ENCODE measurements at places on chromosomes 2 and 18.

DNA sequence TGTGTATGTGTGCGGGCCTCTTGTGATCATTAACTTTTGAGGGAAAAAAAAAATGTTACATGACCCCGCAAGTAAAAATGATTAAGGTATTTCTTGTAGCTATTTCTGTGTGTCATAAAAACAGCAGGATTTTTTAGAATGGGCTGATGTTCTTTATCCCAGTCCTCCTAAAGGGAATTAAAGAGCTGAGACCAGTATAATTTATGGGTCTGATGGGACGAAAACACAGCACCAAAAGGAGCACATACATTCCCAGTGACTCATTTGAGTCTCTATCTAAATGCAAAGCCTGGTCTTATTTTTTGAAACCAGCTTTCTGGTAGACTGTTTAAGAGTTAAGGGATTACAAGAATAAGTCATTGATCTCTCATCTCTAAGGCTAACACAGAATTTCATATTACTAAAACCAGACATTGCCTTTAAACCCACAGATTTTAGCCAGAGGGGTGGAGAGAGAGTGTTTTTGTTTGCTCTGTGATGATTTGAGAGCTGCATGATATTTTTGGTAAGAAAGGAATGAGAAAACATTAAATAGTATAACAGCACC is 342.3 kb upstream of the EPHA4 start:
- DNase-seq: no peak

- DNase-seq: no peak
Measured at GRCh38 chr2:98512699-98513098, 68.0 kb downstream of the INPP4A start.

DNA sequence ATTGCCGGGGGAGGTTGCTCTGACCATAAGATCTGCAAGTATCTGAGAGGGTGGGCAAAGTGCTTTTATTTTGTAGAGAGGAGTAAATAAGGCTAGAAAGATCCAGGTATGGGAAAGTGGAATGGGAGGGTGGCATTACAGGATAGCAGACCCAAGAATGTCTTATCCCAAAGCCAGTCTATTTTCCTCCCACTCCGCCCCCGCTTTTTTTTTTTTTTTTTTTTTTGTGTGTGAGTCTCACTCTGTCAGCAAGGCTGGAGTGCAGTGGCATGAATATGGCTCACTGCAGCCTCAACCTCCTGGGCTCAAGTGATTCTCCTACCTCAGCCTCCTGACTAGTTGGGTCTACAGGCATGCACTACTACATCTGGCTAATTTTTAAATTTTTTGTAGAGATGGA is 31.5 kb downstream of the ARID5A start:
- DNase-seq: no peak

DNA sequence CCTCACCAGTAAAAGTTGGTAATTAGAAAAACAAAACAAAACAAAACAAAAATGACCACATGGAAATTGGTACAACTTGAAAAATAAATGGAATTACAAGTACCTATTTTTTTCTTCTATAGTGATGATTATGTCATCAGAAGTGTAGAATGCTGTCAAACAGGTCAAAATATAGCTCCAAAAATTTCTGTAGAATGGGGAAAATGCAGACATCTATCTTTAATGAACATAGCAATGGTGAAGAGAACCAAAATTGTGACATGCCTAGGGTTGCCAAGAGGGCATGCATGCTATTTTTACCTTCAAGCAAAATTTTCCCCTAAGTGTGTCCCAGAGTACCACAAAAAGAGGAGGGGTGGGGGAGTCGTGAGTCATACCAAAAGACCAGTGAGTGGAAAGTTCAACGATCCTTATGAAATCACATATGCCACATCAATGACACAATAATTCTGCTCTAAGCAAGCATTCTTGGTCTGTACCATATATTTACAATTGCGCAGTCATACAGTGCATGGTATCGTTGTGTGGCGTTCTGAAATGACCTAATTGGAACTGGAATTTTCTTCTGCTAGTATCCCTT is 1436.4 kb downstream of the SUCLG1 start:
- no peak for DNase-seq

DNA sequence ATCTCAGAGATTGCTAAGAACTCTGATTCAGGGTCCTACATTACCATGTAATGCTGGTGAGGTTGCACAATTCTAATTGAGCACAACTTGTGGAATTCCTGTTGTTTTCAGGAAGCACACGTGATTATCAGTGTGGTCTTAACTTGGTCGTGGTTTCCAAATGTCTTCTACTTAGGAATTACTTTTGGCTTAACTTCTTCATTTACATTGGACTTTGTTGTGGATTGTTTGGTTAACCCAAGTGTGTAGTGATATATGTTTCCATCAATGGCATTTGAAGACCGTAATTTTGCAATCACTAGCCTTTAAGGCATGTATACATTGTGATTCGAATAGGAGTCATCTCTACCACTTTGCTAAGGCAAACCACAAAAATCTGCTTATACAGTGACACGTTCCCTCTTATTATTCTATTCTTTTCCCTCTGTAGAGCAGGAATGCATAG is 373.3 kb downstream of the IRS1 start:
- no peak for DNase-seq

GRCh38 chr2:196980001-196980400 is 53.5 kb upstream of the PGAP1 start:
- DNase-seq: no peak

DNA sequence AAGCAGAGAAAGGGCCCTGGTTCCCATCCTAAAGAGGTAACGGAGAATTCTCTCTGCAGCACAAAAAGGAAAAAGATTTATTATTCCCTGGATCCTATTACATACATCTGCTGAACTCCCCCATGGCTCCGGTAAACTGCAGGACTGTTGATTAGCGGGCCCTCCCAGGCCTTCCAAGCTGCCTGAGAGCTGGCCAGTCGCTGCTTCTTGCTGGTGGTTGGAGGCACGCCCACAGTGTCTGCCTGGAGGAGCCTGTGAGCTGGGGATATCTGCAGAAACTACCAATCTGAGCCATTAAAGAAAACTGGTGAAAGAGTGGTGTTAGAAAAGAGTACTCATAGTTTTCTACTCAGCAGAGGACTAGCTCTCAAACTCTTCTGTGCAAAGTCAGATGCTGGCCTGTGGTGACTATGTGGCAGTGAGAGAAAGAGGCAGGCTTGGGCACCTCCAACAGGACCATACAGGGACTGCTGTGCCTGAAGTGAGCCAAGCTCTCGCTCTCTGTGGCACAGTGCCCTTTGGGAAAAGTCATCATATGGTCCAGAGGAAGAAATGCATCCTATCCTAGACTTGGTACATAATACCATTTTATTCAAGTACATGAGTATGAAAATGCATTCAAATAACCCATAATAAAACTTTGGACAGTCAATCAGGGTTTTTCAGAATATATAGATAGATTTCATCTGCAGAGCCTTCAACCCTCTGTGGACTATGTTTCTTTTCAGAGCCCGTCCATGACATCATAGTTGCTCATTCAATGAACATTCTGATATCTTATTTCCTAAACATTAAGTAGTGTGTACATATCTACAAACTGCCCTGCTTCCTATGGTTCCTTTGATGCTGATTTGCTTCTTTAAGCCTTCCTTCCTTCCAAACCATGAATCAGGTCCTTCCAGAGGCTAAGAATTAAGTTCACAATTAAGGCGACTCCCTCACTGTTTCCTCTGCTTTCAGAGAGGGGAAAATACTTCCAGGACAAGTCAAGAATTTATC is 242.0 kb upstream of the LYPD1 start:
- no peak for DNase-seq

DNA sequence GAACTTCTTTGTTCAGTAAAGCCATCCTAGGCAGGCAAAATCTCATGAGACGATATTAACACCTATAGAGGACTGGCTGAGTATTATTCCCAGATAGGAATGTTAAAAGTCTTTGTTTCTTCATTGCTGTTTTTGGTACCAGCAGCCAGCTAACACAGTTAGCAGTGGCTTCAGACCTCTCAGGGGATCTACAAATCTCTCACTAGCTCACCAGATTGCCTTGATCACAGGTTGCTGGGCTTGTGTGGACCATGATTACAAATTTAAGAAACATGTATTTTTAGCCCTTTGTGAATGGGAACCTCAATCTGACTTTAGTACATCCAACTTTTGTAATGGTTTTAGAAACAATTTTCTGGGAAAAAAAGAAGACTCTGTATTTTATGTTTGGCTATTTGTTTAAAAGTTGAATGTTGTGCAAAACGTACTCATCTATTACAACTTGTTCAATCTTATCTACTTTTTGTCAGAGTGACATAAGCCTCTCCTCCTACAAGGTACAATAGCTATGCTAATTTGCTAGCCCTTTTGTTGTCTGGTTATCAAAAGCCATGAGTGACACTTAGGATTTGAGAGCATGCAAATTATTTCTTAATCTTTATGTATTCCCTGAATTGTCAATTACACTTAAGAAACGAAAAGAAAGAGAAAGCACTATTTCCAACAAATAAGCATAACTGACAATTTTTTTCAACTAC is 693.1 kb downstream of the ERBB4 start:
- no peak for DNase-seq

DNA sequence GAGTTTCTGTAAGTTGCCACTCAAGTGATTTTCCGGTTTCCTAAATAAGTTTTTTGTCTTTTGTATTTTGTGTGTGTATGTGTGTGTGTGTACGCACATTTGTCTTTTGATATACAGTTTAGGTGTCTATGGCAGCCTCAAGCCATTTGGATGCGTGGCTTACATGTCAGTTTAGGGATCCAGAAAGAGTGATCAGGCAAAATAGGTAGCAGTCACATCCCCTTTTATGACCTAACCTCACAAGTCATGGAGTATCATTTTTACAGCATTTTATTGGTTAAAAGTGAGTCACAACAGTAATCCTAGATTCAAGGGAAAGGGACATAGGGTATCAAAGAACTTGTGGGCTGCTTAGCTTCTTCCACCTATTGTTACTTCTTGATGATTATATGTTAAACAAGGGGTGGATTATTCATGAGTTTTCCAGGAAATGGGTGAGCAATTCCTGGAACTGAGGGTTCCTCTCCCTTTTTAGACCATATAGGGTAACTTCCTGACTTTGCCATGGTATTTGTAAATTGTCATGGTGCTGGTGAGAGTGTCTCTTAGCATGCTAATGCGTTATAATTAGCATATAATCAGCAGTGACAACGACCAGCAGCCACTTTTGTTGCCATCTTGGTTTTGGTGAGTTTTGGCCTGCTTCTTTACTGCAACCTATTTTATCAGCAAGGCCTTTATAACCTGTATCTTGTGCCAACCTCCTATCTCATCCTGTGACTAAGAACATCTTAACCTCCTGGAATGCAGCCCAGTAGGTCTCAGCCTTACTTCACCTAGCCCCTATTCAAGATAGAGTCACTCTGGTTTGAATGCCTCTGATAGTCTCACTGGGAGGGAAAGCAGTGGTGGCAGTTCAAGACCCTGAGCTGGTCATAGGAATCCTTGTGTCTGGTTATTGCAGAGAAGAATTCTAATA is 8.6 kb upstream of the SOCS6 start:
- no peak for DNase-seq

- no peak for DNase-seq
Measured at GRCh38 chr2:38254796-38255195, 122.3 kb downstream of the ATL2 start.

GRCh38 chr2:1269812-1270211 is 143.5 kb upstream of the TPO start:
- no peak for DNase-seq

DNA sequence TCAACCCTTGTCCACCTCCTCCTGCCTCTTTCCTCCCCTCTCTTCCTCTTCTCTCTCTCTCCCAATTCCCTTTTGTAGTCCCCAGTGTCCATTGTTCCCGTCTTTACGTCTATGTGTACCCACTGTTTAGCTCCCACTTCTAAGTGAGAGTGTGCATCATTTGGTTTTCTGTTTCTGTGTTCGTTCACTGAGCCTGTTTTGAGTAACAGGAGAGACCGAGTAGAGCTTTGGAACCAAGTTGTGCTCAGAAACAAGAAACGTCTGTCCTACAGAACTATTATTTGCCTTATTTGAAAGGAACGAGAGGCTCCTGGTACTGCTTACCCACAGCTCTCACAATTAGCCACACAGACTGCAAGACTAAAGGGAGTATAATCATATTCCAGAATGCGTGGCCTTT is 50.1 kb upstream of the MAPRE2 start:
- no peak for DNase-seq

DNA sequence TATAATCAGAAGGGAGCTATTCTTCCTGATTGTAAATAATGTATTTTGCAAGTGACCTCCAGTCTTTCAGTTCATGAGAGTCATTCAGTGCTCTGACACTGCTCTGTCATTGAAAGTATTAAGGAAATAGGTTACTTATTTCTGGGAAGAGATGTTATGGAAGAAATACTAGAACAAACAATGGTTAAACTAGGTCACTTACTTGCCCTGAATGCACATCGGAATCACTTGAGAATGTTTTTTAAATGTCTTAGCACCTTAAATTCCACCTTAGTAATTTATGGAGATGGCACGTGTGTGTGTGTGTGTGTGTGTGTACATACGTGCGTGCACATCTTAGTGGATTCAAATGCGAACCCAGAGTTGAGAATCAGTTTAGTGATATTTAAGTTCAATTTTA is 126.6 kb upstream of the KCNH7 start:
- no peak for DNase-seq

DNA sequence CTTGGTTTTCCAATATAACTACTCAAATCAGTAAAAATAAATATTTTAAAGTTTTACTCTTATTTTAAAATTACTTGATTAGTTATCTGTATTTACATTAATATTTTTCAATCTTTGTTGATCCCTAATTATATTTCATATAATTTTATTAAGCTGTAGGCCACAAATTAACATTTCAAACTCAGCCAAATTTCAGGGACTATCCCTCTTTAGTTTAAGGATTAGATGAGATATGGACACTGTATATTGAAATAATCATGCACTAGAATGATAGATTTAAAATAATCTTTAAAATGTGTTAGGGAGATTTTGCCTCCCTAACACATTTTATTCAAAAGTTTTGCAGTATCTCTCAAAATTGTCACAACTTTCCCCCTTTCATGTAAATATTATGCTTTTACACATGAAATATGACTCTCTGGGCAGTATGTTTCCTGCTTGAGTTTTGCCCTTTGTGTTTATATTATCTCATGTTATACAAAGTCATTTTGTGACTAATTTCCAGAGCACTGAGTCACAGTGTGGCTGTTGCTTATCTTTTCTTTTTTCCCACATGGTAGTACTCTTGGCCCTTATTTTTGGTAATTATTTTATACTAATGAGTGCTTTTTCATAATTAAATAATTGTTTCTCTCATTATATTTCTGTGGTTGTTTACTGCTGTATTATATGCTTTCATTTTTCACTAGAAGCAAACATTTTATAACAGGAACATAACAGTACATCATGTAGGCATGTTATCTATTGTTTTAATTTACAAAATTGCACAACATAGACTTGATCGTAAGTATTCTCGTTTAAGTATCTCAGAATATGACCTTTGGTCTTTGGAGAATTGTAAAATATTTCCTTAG is 1.2 kb downstream of the TFPI start:
- DNase-seq: no peak

DNA sequence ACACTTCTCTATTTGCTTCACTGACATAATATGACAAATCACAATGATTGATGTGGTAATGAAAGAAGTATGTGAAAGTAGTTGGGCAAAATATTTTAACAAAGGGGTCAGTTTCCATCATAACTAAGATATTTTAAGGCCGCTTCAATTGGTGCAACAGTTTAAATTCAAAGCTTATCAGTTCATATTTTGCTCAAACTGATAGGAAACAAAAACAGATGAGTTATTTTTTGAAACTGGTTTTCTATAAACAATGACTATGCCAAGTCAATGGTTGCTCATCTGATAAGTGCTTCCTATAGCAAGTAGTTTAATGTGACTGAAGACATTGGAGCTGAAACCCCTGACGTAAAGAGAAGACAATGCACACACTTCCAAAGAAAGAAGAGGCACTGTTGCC is 1290.7 kb downstream of the SUCLG1 start:
- no peak for DNase-seq

Data from stimulated activated CD4-positive, alpha-beta T cell treated with anti-CD3 and anti-CD28 coated beads, Interleukin-1b, Interleukin-23, amount 100 ng/mL, for 24 hours (primary cell).